ENCODE measurements at places on chromosomes 7 and 10.
A peak's percentile ranks its signal among the peaks of the same experiment; 100 is the strongest.

- no peak for DNase-seq
These were observed 108.8 kb upstream of the MPP7 start for GRCh38 chr10:28411648-28412047.

DNA sequence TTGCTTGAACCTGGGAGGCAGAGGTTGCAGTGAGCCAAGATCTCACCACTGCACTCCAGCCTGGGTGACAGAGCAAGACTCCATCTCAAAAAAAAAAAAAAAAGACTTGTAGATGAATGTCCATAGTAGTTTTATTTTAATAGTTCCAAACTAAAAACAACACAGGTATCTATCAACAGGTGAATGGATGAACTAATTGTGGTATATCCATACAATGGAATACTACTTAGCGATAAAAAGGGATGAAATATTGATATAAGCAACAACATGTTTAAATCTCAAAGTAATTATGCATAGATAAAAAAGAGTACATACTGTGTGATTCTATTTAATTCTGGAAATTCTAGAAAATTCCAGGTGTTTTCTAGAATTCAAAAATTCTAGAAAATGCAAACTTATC, 37.5 kb upstream of the MRPS16 start:
- DNase-seq = no peak

DNA sequence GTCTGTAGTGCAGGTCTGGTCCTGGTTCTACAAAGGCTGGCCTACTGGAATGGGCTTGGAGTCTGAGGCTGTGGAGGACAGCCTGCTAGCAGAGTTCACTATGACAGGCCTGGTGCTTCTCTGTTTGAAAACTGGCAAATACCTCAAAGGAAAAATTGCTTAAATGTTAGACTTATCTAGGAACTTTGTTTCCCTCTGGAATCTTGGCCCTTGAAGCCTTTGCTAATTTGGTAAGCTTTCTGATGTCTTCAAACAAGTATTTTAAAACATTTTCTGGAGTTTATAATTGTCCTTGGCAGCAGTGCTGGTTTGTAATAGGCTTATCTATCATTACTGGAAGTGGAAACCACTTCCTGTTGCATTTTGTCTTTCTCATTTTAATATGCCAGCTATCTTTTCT, 139.7 kb downstream of the TMEM26 start:
- peak; percentile 30 for DNase-seq

- no peak for DNase-seq
These were observed 37.8 kb downstream of the FAM13C start for GRCh38 chr10:59324597-59324996.

DNA sequence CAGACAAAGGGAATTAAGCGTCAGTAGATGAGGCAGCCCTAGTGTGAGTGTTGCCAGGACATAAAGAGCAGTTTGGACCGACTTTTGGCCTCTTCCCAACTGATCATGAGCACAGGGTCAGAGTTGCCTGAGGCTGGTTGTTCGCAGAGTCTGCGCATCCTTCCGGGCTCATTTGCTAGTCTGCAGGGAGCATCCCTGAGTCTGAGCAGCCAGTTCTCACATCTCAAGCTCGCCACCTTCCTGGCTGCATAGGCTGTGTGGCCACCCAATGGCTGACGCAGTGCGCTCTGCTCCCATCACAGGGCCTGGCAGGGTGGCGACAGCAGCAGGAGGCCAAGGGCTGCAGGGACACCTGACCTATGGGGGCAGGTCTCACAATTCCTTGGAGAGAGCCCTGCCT, 5.0 kb downstream of the GAD2 start:
- DNase-seq = no peak

- no peak for DNase-seq
These were observed 135.7 kb downstream of the DYNC2I1 start for GRCh38 chr7:158991824-158992621.

- DNase-seq = no peak
These were observed 779 bp downstream of the NFKB2 start for GRCh38 chr10:102396317-102396650.

- no peak for DNase-seq
These were observed 4.3 kb upstream of the TECTB start for GRCh38 chr10:112278871-112279270.

GRCh38 chr10:58477902-58478301, 34.8 kb upstream of the BICC1 start:
- DNase-seq = no peak

DNA sequence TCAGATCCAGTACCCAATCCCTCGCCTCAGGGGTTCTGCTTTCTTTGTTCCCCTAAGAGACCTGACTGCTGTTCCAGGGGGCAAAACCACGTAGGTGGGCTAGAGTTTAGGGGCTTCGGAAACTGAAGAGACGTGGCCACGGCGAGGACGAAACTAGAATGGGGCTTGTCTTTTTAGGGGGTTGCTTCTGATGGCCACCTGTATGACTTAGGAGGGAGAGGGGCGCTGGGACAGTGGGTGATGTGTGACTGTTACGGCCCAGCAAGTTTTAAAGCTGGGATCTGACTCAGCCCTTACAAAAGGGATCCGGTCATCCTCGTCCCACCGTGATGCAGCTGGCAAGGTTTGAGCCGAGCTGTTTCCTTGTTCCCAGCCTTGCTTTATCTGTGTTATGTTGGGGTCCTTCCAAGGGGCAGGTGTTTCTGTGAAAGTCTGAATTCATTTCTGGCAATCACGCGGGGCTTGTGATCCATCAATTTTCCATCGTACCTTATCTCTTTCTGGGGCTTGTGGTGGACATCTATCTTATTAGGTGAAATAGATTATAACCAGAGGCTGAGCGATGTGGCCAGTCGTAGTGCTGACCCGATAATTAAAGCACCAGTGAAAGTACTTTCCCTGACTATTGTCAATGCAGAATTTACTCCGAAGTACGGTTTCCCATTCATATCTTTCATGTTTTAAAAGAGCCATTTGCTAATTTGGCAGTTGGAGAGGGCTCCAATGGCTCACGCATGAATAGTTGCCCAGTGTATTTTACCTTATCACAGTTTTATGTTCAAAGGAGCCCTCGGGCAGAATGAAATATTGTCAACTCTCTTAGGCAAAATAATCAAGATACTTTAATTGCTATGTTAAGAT, 830 bp downstream of the MET start:
- peak; percentile 25 for DNase-seq

DNA sequence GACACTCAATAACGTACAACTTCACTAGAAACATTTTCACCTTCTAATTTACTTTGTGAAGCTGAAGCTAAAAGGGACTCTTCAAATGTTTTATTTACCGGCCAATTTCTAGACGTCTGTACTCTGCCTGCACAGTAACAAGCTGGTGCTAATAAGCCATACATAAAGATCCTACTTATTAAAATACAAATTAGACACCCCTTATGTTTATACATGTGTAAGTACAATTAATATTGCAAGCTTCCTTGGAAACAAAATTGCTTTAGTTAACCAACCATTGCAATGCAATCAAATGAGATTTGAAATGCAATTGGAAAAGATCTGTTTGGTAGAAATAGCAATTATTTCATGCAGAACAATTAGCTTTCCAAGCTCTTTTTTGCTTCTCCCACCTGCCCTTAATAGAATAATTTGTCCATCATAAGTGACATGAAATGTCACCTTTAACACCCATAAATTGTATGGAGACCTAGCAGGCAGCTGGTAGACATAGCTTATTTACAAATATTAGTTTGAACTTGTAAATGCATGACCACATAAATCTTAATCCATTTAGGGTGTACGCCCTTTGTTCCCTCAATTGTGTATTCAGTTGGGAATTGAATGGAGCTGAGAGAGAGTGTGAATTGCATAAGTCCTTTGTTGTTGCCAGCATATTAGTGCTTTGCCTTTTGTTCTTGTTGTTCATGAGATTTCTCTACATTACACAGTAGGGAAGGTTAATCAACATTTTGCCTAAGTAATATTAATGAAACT, 277.1 kb downstream of the CACNA2D1 start:
- no peak for DNase-seq

GRCh38 chr10:639001-639750, 50.3 kb downstream of the DIP2C start:
- DNase-seq = no peak

- DNase-seq = peak; percentile 67
These were observed 535 bp downstream of the ASAH2B start for GRCh38 chr10:50740293-50740648.

GRCh38 chr7:28571405-28571804, 159.1 kb downstream of the CREB5 start:
- DNase-seq = no peak

DNA sequence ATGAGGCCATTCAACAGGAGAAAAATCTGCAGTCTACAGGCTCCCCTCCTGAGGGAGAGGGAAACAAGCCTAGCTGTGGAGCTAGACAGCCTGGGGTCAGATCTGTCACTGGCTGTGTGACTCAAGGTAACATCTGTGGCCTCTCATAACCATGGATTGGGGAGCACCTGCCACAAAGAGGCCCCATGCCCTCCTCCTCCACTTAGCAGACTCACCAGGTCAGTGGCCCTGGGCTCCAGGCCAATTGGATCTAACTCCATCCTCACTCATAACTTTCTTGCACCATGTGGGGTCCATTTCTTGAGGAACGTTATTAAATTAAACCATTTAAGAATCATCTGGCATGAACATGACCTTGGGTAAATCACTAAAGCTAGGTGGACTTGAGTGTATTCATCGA, 1.8 kb downstream of the GDF10 start:
- no peak for DNase-seq

- peak; percentile 14 for DNase-seq
These were observed 3.1 kb downstream of the SYPL1 start for GRCh38 chr7:106108991-106109390.

DNA sequence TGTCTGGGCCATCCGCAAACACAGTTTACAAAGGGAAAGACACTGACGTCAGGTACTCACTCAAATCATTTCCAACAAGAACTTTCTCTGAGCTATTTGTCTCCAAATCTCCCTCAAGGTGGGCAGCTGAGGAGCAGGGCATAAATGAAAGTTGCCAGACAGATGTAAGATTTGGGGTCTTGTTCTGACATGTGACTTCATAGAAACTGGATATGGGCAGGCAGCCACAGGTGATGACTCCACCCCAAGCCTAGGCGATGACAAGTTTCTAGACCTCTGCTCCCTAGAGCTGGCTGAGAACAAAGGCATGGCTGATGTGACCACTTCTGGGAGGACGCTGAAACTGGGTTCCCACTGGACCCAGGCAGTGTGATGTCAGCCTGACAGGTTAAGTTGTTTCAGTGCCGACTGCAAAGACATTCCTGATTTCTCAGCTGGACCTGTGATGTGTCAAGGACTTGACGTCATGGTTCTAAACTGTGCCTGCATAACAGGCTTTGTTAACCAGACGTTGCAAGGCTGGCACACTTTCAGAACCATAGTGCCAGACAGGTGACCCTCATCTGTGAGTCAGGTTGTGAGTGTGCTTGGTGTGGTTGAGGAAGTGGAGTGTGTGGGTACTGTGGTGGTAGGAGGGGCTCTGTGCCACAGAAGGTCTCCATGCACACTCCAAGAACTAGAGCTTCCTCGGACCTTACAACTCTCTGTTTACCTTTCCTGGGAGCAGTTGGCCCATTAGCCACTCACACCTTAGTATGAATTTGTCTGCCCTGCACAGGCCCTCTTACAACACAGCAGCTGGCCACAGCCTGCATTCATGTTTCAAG, 39.9 kb upstream of the EBF3 start:
- no peak for DNase-seq

GRCh38 chr7:38461887-38462286, 169.3 kb downstream of the AMPH start:
- DNase-seq = no peak

DNA sequence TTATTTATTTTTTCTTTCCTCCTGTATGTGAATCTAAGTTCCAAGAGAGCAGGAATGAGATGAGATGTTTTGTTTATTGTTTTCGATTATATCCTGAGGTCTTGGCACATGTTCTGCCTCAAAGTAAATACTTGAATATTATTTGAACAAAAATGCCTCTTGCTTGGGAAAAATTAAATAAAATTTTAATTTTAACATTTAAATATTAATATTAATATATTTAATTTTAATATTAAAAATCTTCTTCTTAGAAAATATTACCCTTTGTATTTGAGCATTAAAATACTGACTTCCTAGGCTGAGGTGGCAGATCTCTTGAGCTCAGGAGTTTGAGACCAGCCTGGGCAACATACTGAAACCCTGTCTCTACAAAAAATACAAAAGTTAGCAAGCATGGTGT, 123.4 kb upstream of the SEMA3D start:
- no peak for DNase-seq

DNA sequence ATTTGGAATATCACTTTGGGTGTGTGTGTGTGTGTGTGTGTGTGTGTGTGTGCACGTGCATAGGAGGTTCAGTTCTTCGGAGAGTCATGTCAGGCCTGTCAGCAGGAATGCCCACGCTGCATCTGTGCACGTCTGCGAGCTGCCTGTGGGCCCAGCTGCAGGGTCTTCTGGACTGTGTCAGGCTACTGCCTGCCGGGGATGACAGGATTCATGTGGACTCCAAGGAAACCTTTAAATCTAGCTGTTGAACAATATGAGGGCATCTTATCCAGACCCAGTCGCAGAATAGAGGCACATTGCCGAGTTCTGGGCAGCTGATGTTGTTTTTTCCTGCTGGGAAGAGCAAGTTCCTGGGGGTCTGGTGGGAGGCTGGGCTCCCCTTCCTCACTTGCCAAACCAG, 19.0 kb downstream of the AQP1 start:
- DNase-seq = no peak

DNA sequence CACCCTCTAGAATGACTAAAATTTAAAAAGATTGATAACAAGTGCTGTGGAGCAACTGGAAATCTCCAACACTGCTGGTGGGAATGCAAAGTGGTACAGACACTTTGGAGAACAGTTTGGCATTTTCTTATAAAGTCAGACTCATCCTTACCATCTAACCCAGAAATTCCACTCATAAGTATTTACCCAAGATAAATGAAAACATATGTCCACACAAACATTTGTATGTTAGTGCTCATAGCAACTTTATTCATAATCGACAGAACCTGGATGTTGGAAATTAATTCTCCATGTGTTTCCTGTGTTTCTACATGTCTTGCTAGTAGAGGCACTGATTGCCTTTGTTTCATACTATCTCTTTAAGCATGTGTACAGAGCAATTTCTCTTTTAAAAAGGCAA, 282.4 kb downstream of the AHR start:
- DNase-seq = peak; percentile 48

DNA sequence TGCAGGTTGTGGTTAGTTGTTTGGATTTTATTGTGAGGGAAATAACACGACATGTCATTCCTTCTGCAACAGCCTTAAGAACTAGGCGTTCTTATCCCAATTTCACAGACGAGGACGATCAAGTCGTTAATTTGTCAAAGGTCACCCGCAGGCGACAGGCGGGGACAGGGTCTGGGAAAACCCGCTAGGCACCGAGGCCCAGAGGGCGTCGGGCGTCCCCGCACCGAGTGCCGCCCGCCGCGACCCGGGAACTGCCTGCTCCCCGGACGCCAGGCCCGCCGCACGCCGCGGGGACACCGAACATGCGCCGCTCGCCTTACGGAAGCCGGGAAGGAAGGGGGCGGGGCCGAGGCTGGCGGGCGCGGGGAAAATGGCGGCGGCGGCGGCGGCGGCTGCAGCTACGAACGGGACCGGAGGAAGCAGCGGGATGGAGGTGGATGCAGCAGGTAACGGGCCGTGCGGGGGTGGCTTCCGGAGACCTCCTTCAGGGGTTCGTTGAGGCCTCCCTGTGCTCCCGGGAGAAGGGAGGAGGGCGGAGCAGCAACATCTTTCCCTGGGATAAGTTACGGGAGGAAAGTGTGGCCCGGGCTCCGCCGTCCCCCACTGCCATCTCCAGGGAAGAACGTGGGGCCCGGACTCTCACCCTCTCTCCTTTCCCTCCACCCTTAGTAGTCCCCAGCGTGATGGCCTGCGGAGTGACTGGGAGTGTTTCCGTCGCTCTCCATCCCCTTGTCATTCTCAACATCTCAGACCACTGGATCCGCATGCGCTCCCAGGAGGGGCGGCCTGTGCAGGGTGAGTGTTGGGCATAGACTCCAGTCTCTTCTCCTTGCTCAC, at the start of gene COPS6:
Gene COPS6, plus strand, starts transcription at position 349 of the 837 bp plus-strand sequence. Its CDS starts 22 bp downstream, at position 371.
- peak; percentile 80 for DNase-seq

GRCh38 chr10:7428673-7429350, 18.0 kb upstream of the SFMBT2 start:
- DNase-seq = no peak
